ENCODE measurements at places on chromosomes 13 and 19.

DNA sequence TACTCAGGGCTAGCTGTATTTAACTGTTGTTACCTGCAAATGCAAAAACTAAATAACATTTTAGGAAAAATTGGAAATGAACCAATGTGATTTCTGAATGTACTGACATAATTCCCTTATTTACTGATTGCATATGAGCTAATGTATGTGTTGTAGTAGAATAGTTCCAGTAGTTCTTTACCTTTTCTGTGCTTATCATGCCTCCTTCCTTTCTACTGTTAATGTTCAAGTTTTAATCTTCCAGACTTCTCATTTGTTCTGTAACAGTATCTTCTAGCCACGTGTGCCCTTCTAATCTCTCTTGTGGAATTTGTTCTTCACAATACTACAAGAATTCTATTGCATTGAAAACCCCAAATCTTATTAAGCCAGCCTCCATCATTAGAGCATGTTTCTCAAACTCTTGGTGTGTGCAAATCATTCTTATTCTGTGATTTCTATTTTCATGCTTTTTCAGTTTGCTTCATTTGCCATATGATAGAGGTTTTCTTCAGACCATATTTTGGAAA lies 17.7 kb downstream of the LSM14A start:
- no peak for DNase-seq

- no peak for DNase-seq
These were observed 9.4 kb upstream of the ZNF227 start for GRCh38 chr19:44202974-44203373.

DNA sequence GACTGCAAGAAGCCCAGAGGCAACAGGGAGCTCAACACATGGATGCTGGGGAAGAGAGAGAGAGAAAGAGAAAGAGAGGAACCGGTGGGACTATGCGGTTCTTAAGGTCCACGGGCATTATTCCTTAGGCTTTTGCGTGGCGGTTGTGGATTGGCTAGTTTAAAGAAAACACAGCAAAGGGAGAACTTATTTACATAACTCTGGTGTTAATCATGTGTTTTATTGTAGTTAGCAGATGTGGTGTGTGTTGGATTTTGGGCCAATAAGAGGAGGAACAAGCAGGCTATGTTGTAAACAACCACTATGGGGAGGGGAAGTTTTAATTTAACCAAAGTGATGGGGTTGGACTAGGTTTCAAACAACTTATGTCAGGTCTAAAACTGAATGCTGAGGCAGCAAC lies 275.3 kb upstream of the KLF12 start:
- DNase-seq, result no peak

DNA sequence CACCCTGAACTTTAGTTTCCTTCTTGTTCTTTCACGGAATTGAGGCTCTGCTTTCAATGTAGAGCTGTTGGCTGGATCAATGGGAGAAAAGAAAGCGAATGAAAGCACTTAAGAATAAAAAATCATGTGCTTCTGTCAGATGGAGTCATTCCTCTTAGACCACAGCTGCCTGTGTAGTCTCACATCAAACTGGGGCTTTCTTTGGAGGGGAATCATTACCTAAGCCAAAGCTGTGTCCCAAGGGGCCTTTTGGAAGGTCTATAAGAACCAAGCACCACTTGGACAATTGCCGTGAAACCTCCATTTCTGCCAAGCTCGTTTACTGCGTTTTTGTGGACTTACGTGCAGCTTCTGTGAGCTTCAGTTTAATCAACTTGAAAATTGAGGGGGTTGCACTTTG lies 44.2 kb upstream of the RNF113B start:
- DNase-seq, result peak; percentile 91

GRCh38 chr19:1883784-1884183 lies 1.5 kb downstream of the ABHD17A start:
- no peak for DNase-seq

GRCh38 chr19:1807695-1808394 lies 4.2 kb downstream of the ATP8B3 start:
- no peak for DNase-seq

DNA sequence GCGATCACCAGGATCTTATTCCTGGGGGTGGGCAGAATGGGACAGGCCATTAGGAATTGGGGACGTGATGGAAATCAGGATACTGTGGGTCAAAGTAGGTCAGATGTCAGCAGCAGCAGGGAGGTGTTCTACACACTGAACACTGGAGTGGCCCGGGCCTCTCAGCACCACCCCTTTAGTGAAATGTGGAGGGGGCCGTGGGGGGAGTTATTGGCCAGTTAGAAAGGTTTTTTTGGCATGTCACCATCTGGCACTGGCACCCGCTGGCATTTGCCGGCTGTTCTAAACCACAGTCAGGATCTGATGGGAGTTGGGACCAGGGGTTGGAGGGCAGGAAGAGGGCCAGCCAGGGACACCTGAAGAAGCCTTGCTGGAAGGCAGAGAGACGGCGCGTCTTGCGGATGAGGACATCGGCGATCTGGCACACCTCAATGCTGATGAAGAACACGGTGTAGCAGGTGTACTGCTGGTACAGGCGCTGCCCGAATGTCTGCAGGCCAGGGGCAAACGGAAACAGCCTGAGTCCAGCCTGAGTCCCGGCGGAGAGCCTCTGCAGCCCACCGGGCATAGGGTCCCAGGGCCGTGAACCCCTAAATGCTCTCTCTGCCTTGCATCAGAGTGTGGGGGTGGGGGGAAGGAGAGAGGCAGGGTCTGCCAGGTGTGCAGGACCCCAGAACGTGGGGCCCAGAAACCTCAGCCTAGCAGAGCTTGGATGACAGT lies 5.8 kb downstream of the TMEM147 start:
- no peak for DNase-seq

DNA sequence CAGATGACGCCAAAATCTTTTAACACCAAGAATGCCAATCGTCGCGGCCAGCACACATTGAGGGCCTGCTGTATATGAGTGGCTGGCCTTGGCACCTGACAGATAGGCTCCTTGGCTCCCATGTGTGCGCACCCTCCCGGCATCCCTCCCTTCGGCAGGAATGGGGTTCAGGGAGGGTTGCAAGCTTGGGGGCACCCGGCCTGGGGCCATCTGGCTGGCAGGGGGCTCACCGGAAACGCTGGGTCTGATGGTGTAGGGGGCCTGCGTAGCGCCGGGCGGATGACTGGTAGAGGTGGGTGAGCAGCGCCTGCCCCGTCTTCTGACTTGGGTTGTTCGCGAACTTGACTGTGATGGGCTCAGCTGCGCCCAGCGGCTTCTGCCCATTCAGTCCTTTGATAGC lies 22.4 kb downstream of the PRKCSH start:
- no peak for DNase-seq

DNA sequence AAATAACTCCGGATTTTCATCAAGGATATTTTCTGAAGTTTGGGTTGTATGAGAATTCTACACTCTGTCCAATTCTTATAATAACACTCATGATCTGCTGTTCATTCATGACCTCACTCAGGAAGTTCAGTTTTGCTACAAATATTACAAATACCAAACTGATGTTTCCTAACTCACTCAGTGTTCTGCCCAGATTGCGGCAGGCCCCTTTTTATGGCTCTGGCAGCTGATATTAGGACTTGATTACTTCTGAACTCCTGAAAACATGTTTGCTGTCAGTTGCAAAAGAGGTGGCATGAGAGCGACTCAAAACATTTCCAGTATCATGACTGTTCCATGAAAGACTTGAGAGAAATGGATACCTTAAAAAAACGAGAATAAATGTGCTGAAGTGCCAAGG lies 188.0 kb downstream of the RGCC start:
- DNase-seq, result no peak

DNA sequence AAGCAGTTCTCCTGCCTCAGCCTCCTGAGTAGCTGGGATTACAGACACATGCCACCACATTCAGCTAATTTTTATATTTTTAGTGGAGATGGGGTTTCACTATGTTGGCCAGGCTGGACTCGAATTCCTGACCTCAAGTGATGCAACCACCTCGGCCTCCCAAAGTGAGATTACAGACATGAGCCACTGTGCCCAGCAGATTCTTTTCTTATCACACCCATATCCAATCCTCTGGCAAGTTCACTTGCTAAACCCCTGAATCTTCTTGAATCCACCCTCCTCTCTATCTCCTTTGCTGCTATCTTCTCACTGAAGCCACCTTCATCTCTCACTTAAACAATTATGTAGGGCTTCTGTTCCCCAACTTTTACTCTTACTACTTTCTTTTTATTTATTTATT lies 17.5 kb downstream of the TMEM143 start:
- DNase-seq, result no peak

DNA sequence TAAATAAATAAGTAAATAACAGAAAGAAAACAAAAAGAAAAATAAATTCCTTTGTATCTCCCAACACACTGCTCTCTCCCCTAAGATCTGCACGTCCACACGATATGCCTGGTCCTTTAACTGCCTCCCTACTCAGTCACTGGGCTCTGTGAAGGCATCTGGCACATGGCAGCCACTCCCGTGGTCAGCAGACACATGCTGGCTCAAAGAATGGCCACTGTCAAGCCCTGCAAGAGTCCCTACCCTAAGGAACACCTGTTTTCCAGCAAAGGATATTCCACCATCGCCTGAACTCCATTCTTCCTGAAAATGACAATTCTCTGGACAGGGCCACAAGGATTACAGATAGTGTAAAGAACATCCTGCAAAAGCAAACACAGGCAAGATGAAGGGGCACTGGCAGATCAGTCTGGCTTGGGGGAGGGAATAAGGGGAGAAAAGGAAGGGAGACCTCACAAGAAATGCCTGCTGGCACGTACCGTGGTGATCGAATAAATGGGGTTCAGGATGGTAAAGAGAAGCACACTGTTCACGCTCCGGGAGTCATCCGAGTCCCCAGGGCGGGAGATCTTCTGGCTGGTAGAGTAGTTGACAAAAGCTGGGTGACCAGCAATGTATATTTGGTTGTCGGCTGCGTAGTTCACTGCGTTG lies 4.3 kb downstream of the HNRNPL start:
- DNase-seq, result no peak

- DNase-seq, result no peak
These were observed 4.8 kb downstream of the MBD3 start for GRCh38 chr19:1587872-1588271.

DNA sequence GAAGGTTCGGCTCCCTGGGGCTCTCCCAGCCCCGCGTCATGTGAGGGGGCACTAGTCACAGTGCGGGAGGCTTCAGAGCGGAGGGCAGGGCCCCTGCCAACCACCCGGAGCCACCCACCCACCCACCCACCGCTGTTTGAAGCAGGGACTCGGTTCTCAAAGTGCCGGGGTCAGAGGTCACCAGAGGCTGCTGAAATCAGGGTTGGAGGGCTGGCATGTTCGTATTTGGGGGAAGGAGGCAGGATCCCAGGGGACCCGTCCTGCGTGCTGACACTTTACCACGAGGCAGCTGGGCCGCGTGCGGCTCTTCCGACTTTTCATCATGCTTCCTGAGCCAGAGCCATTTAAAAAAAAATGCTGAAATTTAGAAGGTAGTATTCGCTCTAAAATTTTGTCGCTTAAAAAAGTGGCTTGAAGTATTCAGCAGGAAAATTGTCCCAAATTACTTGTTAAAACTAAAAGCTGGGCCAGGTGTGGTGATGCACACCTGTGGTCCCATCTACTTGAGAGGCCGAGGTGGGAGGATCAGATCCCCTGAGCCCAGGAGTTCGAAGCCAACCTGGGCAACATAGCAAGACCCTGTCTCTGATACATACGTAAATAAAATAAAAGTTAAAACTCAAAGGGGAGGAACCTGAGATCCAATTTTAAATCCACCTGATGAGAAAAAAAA lies 21.2 kb downstream of the ATP11A start:
- no peak for DNase-seq

GRCh38 chr19:16077984-16078758 lies 1.9 kb downstream of the TPM4 start:
- DNase-seq, result no peak

GRCh38 chr13:46666727-46667456 lies 113.9 kb downstream of the LRCH1 start:
- DNase-seq, result no peak

DNA sequence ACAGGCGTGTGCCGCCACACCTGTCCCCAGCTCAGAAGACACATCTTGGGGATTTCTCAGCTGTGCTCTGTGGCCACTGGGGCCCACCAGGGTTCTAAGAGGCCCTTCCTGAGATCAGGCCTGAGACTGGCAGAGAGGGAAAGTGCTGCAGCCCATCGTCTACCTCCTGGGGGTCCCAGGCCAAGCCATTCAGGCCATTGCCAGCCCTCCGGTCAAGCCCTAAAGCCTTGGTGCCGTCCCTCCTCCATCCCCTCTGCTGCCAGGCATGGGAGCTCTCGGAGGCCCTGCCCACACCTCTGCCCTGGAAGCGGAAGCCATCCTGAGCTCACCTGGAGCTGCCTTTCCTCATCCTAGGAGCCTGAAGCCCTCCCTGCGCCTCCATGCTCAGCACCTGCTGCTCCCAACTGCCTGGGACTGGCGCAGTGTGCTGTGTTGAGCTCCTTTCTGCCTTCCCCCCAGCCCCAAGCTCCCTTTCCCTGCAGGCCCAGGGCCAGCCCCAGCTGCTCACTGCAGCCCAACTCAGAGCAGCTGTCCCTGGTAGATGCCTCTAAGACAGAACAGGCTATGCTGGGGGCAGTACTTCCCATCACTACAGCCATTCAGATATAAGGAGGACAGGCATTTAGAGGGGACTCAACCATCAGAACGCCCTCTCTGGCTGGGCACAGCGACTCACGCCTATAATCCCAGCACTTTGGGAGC lies 2.9 kb downstream of the SLC7A9 start:
- DNase-seq, result no peak

GRCh38 chr19:6682607-6683128 lies 12.7 kb upstream of the TNFSF14 start:
- no peak for DNase-seq

DNA sequence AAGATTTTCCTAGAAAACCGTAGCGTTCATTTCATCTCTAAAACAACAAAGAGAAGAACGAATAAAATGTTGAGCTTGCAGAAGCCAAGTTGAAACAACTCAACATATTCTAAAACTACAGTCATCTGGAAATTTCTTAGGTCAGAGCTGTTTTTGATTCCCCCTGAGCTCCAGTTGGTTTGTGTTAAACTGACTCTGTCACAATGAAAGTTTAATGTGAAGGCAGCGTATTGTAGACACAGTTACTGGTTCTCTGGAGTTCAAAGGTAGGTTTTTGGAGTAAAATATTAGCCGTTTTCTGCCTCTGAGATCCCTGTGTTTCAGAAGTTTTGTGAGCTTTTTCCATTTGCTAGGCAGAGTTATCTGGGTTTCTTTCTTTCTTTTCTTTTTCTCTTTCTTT lies 2.2 kb downstream of the ARHGEF7 start:
- no peak for DNase-seq

- no peak for DNase-seq
These were observed 23.3 kb downstream of the WTIP start for GRCh38 chr19:34504809-34505291.

- no peak for DNase-seq
These were observed 230.8 kb downstream of the POU4F1 start for GRCh38 chr13:78372581-78372980.

DNA sequence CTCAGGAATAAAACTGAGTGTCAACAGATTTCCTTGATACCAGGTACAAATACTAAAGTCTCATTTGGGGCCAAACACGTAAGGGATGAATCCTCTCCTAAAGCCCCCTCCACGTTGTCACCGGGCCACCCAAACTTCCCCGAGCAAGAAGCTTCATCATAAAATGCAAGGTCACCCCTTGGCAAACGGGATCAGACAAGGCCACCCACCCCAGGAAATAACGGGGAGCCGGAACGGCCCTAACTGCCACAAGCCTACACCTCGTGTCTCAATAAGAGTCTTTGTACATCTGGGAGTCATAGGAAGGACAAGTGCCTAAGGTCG lies 717 bp downstream of the EEF2 start:
- DNase-seq, result no peak
